ENCODE measurements at places on chromosomes 3 and 15.

DNA sequence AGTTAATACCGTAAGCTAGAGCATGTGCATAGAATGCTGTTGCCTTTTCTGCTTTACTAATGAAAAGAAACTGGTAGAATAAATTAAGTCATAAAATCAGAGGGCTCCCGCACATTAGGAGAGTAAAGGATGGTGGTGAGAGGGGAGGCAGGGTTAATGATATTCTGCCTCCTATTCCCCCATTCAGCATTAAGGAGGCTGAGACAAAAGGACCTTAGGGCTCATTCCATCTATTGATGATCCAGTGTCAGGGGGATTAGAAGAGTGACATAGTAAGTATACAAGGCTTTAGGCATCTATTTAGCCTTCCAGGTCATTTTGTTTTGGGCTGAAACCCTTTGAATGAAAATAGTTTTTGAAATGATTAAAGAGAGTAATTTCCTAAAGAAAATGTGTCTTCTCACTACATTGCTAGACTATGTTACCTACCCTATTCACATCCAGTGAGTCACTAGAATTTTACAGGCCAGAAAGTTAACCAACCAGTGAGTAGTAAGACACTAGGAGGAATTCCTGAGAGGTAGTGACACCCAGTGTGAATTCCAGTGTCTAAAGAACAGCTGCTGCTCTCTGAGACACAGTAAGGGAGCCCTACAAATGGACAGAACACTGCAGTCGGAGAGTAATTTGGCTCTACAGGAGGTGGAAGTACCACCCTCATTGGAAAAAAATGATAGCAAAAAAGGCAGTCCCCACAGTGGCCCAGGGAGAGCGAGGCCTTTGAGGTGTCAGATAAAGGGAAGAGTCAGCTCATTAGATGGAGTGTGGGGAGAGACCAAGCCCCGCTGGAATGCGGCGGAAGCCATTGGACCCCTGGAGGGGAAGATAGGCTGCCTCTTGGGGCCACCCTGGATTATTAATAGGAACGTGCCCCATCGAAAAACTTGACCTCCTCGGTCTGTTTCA is 67.6 kb downstream of the TUSC7 start:
- DNase-seq = no peak

DNA sequence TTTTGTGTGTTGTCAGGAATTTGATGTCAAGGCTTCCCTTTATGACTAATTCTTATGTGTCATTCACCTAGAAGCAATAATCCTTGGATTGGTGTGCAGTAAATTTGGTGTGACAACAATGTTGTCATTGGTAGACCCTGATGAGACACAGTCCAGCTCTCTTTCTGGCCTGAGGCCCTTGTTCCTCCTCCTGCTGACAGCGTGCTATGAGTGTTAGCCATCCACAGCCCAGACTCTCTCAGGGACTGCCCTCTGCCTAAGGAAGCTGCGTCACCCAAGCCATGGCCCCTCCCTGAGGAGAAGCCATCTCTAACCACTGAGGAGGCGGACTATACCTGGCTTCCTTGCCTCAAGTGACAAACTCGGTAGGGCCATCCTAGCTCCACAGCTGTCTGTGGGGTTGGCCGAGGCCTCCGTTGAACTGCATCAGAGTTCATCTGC is 13.3 kb upstream of the TM4SF1 start:
- DNase-seq = no peak

GRCh38 chr15:101264911-101265641 is 12.2 kb downstream of the SELENOS start:
- DNase-seq = no peak

GRCh38 chr15:42712584-42712983 is 24.3 kb downstream of the CDAN1 start:
- DNase-seq = no peak

DNA sequence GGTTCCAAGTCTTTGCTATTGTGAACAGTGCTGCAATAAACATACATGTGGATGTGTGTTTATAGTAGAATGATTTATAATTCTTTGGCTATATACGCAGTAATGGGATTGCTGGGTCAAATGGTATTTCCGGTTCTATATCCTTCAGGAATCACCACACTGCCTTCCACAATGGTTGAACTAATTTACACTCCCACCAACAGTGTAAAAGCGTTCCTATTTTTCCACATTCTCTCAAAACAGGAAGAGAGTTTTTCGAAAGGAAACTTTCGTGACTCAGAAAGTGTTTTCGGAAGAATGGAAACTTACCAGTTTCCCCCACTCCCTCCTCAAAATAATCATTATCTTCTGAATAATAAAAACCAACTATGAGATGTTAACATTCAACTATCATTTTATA is 205.8 kb downstream of the ALCAM start:
- DNase-seq = no peak

DNA sequence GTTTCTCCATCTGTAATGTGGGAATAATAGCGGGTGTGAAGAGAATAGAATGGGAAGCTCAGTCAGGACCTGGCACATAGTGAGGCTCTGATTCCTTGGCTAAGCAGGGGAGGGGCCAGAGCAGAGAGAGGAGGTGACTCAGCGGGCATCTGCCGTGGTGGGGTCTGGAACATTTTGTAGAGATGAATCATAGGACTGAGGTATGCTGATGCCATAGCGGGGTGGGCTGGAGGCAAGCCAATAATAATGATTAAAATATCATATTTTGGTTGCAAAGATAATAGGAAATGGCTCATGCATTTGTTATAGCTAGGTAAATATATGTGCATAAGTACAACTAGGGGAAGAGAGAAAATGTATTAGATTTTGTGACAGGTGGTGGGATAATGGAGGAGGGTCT is 11.2 kb downstream of the TGM4 start:
- no peak for DNase-seq

DNA sequence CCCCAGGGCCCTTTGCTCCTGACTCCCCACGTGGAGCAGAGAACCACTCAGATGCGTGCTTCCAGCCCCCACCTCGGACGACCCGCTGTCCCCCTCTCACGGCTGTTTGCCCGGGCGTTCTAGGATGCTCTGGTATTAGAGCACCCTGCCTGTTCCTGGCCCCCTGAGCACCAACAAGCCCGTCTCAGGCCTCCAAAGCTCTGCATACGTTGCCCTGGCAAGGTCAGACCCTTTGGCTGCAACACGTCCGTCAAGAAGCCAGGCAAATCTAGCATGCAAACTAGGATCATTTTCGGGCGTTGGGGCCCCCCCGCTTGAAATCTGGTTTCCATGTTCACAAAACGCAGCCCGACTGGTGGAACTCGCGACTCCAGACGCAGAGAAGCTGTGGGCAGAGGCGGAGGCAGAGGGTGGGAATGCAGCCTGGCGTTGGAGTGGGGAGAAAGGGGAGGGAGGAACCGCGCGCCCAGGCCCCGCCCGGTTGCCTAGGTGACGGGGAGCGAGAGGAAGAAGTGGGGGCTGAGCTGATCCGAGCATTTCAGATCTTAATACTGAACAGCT is 86.2 kb upstream of the PIAS1 start:
- peak; percentile 88 for DNase-seq

DNA sequence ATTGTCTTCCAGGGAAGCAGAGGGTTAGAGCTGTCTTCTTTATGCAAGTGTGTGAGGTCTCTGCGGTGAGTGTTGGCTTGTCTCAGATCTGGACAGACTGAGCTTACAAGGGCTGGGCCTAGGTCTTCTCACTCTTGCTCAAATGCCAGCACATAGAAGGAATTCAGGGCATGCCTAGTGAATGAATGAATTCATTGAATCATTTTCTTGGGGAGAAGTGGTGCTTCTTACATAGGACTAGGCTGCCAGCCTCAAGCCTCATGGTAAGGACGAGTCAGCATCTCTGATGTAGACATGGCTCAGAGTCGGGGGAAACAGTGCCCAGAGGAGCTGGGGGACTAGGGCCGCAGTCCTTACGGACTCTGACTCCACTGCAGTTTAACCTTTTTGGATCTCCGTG is 17.2 kb downstream of the MKRN2 start:
- no peak for DNase-seq

- DNase-seq = no peak
Observed at GRCh38 chr15:29143909-29144635, 125.5 kb downstream of the NSMCE3 start.

- DNase-seq = no peak
Observed at GRCh38 chr15:39265261-39265660, 315.6 kb upstream of the THBS1 start.

DNA sequence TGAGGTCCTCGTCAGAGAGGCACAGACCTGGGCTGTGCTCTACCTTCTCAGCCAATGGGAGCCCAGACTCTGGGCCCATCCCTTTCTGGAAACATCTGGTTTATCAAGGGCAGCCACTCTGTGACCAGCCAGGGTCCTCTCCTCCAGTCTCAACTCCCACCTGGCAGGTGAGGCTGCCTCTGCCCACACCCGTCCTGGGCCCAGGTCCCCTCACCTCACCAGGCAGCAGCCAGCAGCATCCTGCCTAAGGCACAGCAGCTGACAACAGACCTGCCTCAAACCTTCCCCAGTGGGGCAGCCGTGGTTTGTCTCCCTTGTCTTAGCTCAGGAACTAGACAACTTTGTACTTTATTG is 8.7 kb upstream of the VIPR1 start:
- DNase-seq = peak; percentile 13

DNA sequence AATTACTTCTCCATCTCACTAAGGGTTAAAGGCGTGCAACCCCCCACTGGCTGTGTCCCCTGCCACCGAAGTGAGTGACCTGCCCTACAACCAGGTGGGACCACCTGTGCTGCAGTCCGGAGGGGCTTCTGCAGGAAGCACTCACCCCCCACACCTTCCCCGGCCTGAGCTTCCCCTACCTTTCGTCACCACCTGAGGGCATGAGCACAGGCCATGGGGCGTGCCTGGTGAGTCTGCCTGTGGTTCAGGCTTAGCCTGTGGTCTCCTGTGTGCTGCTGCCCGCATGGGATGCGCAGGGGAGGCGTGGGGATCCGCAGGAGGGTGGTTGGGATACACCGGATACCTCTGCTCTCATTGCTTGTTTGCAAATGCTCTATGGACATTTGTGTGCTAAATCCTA is 46.0 kb downstream of the KLHL25 start:
- peak; percentile 38 for DNase-seq

GRCh38 chr3:150540991-150541390 is 5.3 kb downstream of the SERP1 start:
- DNase-seq = no peak

- no peak for DNase-seq
Observed at GRCh38 chr15:39592500-39592899, 11.6 kb downstream of the THBS1 start.

GRCh38 chr3:11592445-11593298 is 51.0 kb downstream of the VGLL4 start:
- peak; percentile 44 for DNase-seq
